Stimulated activated effector memory CD8-positive, alpha-beta T cell treated with anti-CD3 and anti-CD28 coated beads, Interleukin-12 subunit alpha, Interleukin-12 subunit beta, amount 100 ng/mL, for 72 hours (primary cell): ENCODE measurements at places on chromosomes 2 and 18.

GRCh38 chr2:11822746-11823451 lies 76.5 kb downstream of the LPIN1 start:
- no peak for DNase-seq

DNA sequence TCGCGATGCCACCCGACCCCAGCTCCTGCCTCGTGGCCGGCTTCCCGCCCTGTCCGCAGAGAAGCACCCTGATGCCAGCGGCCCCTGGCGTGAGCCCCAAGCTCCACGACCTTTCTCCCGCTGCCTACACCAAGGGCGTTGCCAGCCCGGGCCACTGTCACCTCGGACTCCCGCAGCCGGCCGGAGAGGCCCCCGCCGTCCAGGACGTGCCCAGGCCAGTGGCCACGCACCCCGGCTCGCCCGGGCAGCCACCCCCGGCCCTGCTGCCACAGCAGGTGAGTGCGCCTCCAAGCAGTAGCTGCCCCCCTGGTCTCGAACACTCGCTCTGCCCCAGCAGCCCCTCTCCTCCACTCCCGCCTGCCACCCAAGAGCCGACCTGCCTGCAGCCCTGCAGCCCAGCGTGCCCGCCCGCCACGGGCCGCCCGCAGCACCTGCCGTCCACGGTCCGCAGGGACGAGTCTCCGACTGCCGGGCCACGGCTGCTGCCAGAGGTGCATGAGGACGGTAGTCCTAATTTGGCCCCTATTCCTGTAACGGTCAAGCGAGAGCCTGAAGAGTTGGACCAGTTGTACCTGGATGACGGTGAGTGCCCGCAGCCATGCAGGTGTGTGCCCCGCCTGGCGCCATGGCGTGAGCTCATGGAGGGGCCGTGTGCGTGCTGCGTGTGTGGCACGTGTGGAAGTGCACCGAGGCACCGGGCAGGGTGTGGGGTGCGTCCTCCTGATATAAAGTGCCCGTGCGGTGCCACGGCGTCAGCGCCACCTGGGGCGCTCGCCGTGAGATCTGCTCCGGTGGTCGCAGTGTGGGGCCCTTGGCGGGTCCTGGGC lies 90.8 kb downstream of the NFATC1 start:
- DNase-seq: no peak

- no peak for DNase-seq
These were observed 22.3 kb downstream of the DTNB start for GRCh38 chr2:25651066-25651465.

DNA sequence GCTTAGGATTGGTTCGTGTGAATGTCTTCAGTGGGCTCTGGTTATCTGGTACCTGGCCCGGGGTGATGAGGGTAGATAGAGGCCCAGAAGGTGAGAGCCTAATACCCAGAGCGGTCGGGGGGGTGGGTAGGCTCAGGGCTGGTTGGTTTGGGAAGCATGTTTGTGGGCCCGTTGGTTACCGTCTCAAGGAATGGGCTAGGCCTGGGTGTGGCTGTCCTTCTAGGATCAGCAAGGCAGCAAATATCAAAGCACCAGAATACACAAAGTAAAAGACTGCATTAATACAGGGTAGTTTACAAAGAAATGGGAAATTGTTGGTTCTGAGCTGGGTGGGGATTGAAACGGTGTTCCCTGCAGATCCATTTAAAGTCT lies 6.0 kb upstream of the IL1R2 start:
- no peak for DNase-seq

- no peak for DNase-seq
These were observed 442.3 kb upstream of the RGPD4 start for GRCh38 chr2:107384422-107384821.

DNA sequence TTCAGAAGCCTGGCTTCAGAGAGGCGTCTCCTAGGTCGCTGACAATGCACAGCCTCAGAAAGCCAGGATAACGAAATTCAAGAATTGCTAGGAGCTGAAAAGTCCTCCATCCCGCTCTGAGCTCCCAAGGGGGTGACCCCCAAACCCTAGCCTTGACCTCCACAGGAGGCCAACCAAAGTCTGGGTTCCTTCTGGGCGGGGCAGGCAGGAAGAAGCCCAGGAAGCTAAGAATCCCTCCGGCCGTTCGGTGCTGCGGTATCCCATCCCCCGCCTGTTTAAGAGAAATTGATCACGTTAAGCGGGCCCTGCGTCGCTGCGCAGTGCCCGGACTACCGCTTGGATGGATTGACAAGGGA lies 2.5 kb upstream of the OSR1 start:
- DNase-seq: no peak

- no peak for DNase-seq
These were observed 79.6 kb downstream of the MSTN start for GRCh38 chr2:189982780-189983394.

- no peak for DNase-seq
These were observed at the start of gene IMPA2 for GRCh38 chr18:11981192-11981542. Gene IMPA2 (plus strand): TSS chr18:11981507. CDS start chr18:11981670, 163 bp downstream.

DNA sequence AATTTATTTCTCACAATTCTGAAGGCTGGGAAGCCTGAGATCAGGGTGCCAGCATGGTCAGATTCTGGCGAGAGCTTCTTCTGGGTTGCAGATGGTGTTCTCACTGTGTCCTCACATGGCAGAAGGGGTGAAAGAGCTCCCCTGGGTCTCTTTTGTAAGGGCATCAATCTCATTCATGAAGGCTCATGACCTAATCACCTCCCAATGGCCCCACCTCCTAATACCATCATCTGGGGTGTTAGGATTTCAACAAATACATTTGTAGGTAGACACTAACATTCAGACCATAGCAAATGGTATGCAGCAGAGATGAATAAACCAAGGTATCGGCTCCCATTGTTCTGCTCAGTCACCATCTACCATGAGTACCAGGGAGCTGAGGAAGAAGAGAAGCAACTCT lies 32.7 kb downstream of the YPEL5 start:
- no peak for DNase-seq

- DNase-seq: no peak
These were observed 19.5 kb downstream of the RALBP1 start for GRCh38 chr18:9494778-9495331.

- DNase-seq: no peak
These were observed 102.5 kb downstream of the OLA1 start for GRCh38 chr2:174145827-174146226.

GRCh38 chr18:13834496-13835015 lies 10.6 kb downstream of the MC5R start:
- no peak for DNase-seq

GRCh38 chr18:75041586-75041985 lies 167.4 kb downstream of the PTGR3 start:
- DNase-seq: no peak

- DNase-seq: no peak
These were observed 619.5 kb downstream of the BCL11A start for GRCh38 chr2:59933948-59934347.

GRCh38 chr18:8507361-8507760 lies 101.9 kb upstream of the RAB12 start:
- no peak for DNase-seq

GRCh38 chr18:28504066-28504465 lies 327.1 kb upstream of the CDH2 start:
- DNase-seq: no peak

DNA sequence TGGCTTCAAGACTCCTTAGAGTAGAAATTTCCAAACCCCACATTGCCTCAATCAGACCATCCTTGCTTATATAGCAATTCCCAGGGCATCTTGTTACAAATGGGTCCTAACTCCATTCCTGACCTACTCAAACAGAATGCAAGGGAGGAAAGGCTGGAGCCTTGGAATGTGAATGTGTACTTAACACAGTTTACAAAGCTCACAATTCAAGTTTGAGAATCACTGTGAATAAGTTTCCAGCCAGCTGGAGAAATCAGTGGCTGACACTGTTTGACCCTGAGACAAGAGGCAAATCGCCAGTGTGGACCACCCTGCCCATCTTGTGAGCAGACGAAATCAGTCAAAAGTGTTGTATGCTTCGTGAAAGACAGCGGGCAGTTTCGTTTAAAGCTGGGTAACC lies 65.5 kb downstream of the SOWAHC start:
- no peak for DNase-seq

- no peak for DNase-seq
These were observed 310.8 kb upstream of the TFPI start for GRCh38 chr2:187865025-187865424.

- DNase-seq: no peak
These were observed 47.9 kb downstream of the EFR3B start for GRCh38 chr2:25089605-25090315.

DNA sequence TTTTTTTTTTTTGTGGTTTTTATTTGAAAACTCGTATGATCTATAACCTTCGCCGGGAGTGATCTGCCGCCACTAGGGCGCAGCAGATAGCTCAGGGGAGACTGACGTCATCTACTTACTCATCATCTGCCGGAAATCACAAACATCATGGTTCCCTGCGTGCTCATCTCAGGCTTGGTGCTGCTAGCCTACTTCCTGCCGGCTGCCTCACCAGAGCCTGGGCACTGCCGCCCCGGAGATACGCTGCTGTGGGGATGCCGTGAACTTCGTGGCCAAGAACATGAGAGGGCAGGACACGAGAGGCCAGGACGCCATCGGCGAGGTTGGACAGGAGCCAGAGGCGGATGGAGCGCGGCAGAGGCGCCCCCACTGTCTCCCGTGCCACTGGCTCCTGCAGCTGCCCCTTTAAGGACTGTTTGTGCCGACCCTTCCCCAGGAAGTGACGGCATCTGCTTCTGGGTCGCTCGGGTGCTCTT lies 68.8 kb downstream of the DOK6 start:
- peak; percentile 12 for DNase-seq

GRCh38 chr2:22110244-22110651 lies 986.5 kb downstream of the TDRD15 start:
- no peak for DNase-seq

GRCh38 chr2:134272806-134273205 lies 18.9 kb downstream of the MGAT5 start:
- no peak for DNase-seq

- no peak for DNase-seq
These were observed 6.7 kb upstream of the IAH1 start for GRCh38 chr2:9467687-9468086.

GRCh38 chr18:50734342-50734741 lies 85.5 kb downstream of the MRO start:
- DNase-seq: no peak

DNA sequence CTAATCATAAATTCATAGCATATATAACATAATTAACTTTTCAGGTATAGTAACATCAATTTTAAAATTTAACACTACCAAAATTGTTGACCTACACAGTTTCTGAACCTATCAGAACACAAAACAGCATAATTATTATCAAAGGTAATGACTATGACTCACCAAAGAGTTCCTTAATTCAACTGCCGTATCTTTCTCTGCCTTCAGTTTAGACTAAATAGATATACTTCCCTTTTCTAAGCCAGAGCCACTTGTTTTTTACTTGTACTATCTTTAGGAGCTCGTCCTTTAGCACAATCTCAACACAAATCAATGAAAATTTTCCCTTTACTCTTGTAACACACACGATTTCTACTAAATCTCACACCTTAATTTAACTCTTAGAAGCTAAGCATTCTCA lies 54.4 kb downstream of the CCDC88A start:
- no peak for DNase-seq

- no peak for DNase-seq
These were observed 140.3 kb upstream of the RASGRP3 start for GRCh38 chr2:33336036-33336625.

DNA sequence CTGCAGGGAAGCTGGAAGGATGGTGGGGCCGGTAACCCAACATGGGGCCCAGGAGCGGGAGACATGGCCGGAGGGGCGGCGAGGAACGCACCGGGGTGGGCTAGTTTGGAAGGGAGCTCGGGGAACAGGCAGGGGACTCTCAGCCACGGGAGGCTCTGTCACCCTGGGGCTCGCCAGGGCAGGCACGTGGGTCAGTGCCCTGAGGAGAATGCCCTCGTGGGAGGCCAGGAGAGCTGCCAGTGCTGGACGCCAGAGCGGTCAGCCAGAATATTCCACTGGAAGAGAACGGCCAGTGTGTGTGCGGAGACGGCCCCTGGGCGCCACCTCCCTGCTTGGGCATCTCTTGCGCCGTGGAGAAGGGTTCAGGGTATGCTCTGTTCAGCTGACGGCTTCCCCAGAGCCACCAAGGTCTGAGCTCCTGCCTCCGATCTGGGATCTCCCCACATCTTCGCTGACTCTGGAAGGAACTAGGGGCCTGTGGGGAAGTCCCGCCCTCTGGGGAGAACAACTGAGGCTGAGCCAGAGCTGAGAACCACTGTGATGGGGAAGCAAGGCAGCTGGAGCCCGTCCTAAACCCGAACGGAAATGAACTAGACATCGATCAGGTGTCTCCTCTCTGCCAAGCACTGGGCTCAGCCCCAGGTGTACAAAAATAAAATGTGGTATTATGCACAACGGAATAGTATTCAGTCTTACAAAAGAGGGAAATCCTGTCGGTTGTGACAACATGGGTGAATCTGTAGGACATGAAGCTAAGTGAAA lies 49.3 kb downstream of the TNP1 start:
- no peak for DNase-seq

- no peak for DNase-seq
These were observed 2.9 kb upstream of the EN1 start for GRCh38 chr2:118850168-118850900.

DNA sequence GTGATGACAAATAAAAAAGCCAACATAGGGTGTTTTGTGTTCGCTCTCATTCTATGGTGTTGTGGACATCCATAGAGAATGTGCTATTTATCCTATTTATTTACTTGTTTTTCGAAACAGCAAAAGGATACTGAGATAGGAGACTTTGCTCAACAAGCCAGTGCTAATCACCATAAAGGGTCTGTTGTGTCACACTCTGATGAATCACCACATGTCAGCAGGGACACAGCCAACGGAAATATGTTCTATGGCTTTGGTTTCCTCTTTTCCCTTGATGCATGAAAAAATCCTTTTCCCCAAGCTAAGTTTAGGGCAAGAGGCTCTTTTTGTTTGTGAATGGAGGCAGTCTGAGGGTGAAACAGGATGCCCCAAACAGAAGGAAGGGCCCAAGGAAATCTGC lies 154.3 kb downstream of the RNF152 start:
- DNase-seq: no peak

GRCh38 chr2:85846411-85846810 lies 42.4 kb downstream of the ST3GAL5 start:
- no peak for DNase-seq

DNA sequence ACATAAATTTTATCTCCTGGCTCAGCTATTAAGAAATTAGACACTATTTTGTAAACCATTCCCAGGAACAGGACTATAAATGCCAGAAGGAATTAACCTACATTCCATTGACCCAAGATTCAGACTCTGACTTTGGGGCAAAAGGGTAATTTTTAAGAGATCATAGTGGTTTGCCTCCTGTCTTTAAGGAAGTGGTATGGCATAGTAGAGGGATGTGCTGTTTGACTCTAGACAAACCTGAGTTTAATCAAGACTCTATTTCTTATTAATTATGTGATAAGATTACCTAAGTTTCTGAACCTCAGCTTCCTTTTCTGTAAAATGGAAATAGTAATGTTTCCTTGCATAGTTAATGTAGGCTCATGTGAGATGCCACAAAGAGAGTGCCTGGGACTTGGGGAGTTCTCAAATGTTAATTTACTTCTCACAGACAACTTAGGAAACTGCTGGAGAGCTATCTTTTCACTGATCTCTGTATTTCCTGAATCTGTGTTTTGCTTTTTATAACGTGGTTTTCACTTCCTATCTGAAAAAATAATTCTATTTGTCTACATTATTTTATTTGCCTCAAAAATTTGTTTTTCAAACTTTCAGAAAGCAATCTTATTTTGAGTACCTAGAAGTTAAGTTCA lies 11.9 kb upstream of the SLC40A1 start:
- DNase-seq: no peak

GRCh38 chr2:223273995-223274394 lies 222.0 kb downstream of the KCNE4 start:
- DNase-seq: no peak

GRCh38 chr2:199488772-199489400 lies 31.1 kb upstream of the SATB2 start:
- peak; percentile 24 for DNase-seq
